ENCODE measurements at places on chromosomes 2 and 18. TPM values are rescaled to one million over a fixed set of nuclear protein-coding genes. Genes with fewer than 3 reads are reported as not detected.

GRCh38 chr2:237427769-237428506, 14.0 kb upstream of the COL6A3 start:
- DNase-seq: no peak

DNA sequence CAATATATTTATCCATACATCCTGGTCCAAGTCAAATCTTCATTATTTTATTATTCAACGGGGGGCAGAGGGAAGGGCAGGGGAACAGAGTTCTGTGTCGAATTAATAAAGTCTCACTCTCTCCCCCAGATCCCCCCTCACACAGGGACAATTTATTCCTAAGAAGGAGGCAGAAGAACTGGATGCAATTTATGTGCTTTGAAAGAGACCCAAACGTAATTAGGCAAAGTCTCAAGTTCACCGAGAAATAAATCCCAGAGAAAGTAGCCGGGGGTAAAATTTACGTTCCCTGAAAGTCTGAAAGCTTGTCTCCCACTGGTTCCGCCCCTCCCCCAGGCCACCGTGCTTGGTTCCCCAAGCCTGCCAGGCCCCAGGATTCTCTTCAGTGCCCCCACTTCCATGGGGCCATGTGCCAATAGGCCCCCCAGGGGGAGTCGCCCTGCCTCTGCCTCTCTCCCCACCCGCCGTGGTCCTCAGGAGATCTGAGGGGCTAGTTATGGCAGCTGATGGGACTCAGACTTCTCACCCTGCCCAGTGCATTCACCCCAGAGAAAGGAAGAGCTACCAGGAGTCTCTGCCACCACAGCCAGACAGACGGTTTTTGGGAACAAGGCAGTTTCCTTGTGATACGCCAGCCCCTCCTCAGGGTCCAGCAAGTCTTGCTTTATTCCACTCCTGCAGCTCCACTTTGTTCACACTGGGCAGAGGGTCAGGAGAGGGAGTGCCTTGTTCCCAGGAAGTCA, 215.5 kb downstream of the CYP26B1 start:
- no peak for DNase-seq

DNA sequence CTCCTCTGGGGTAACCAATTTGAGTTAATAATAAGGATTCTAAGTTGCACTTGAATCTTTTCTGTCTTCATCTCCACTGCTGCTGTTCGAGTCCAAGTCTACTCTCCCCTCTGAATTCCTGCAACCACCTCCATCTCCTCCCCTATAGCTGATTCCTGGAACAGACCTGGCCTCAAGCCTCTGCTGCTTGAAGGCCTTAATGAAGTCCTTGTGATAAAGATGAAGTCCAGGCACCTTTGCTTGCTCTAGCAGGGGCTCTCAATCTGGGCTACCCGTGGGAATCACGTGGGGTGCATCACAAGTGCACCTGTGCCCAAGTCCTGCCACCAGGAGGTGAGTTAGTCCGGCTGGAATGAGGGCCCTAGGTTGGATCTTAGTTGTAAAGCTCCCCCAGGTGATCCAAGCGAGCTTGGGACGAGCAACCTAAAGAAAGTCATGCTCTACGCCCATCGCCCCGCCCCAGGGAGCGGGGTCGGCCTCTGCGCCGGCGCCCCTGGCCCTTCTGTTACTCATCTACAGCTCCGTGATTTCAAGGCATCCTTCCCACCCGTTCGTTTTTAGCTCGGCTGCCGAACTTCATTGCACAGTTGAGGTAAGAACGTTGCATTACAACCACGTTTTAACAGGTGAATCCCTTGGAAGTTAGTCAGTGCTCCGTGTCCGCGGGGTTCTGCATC, 905 bp upstream of the IAH1 start:
- DNase-seq: no peak

- no peak for DNase-seq
Measured at GRCh38 chr2:193776988-193777387, 1582.3 kb upstream of the TMEFF2 start.

DNA sequence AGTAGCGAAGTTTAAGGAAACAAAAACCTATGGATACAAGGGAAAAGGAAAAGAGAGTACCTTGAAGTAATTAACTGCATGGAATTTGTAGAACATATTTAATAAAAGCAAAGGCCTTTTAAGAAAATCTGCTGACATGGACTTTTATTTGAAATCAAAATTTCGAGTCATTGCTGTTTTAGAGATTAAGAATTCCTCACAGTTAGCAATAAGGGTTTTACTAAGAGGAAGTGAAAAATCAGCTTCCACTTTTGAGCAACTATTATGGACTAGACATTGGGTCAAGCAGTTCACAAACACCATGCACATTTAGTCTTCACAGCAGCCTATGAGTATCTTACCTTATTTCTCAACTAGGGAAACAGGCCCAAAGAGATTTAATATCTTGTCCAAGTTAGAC, 876.3 kb downstream of the BCL11A start:
- DNase-seq: no peak

GRCh38 chr2:58914733-58915505, 673.8 kb upstream of the FANCL start:
- no peak for DNase-seq

GRCh38 chr18:41783065-41783818, 171.8 kb upstream of the PIK3C3 start:
- DNase-seq: no peak

DNA sequence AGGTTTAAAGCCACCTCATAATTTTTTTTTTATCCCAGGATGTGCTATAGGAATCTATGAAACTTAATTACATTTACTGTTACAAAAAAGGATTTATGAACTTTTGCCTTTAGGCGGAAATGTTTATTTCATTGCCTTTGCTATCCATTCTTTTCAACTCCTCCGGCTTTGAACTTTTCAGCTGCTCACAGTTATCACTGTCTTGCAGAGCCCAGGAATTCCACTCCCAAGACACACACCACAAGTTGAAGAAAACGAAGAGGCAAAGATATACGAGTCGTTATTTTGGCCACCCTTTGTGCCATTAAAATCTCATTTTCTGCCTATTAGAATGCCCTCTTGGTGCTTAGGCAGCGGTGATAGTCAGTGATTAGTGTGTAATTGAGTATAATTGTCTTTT, 80.0 kb downstream of the PAX3 start:
- DNase-seq: no peak

DNA sequence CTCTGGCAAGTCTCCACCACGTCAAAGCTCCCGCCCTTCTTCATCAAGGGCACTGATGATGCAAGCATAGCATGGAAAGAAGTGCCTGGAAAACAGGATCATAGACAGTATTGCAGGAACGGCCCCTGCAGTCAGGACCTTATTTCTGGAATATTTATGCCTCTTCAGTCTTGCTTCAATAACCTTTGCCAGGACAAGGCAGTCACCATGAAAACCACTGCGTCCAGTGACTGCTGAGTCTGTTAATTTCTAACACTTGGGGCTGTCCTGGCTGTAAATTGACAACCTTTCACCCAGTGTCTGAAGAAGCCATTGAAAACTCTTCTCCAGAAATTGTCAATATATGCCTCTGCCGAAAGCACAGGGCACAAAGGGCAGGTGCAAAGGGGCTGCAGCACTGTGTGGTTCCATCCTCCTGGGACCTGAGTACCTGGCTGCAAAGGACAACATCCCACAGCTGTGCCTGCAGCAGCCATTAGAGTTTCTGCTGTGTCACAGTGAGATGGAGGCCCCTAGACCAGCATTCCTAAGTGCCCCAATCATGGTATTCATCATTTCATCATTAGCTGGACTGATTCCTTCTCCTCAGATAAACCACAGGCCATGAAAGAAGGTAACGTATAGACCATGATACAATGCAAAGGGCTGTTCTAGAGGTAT, 819.6 kb downstream of the RNF144A start:
- peak; percentile 16 for DNase-seq

- peak; percentile 38 for DNase-seq
Measured at GRCh38 chr2:169141713-169142352, 72.5 kb downstream of the DHRS9 start.

DNA sequence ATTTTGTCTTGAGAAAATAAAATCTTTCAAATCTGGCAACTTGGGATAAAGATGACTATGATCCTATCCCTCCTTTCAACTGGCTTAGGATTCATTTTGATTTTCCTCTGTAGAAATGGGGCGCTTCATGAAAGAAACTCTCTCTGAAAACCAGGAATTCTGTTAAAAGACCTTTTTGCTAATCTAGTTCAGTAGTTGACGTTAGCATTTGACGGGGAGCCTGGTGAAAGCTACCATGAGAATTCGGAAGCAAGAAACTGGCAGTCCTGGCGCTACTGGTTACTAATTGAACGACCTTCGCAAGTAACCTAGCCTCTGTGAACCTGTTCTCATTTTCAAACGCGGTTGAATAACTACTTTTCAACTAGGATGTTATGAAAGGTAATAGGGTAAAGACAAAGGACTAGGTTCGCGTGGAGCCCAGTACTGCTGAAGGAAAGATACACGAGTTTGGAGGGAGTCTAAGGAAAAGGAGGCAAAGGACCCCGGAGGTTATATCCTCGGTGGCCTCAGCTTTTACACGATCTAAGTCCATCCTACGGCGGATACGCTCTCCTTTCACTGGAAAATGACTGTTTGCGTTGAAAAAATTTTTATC, 604 bp upstream of the STK11IP start:
- no peak for DNase-seq

- no peak for DNase-seq
Measured at GRCh38 chr2:138294451-138294850, 207.1 kb upstream of the SPOPL start.

DNA sequence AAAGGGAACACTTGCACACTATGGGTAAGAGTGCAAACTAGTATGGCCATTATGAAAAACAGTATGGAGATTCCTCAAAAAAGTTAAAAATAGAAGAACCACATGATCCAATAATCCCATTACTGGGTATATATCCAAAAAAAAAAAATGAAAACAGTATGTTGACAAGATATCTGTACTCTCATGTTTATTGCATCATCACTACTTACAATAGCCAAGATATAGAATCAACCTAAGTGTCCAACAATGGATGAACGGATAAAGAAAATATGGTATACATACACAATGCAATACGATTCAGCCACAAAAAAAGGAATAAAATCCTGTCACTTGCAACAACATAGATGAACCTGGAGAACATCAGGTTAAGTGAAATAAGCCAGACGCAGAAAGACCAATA, 73.3 kb downstream of the LOXHD1 start:
- no peak for DNase-seq

GRCh38 chr2:187435756-187436155, 12.3 kb downstream of the CALCRL start:
- DNase-seq: peak; percentile 48

DNA sequence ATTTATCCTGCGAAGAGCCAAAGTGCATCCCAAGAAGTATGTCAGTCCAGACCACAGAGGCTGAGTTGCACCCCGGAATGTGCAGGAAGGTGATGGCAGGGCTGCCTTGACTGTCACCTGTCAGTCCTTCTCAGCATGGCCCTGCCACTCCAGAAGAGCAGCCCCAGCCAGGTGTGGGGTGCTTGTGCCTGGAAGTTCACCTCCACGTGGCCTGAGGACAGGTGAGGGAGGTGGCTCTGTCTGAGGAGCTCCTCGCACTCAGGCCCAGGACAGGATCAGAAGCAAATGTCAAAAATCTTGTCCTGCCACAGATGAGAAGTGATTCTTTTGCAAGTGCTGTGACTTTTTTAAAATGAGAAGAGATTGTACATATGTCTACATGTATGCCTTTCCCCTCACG, 31.4 kb upstream of the B3GNT7 start:
- no peak for DNase-seq

DNA sequence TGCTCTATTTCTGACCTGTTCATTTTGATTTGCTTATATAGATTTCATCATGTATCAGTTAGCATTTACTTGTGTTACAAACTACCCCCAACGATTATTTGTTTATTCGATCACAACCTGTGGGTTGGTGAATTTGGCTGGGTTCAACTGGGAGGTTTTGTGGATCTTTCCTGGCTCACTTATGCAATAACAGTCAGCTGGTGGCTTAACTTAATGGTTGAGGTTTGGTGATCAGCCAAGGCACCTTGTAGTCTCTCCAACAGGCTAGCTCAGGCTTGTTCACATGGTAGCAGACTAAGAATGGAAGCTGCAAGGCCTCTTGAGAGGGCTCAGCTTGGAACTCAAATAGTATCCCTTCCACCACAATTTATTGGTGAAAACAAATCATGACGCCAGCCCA, 5.4 kb upstream of the PUM2 start:
- DNase-seq: peak; percentile 95

DNA sequence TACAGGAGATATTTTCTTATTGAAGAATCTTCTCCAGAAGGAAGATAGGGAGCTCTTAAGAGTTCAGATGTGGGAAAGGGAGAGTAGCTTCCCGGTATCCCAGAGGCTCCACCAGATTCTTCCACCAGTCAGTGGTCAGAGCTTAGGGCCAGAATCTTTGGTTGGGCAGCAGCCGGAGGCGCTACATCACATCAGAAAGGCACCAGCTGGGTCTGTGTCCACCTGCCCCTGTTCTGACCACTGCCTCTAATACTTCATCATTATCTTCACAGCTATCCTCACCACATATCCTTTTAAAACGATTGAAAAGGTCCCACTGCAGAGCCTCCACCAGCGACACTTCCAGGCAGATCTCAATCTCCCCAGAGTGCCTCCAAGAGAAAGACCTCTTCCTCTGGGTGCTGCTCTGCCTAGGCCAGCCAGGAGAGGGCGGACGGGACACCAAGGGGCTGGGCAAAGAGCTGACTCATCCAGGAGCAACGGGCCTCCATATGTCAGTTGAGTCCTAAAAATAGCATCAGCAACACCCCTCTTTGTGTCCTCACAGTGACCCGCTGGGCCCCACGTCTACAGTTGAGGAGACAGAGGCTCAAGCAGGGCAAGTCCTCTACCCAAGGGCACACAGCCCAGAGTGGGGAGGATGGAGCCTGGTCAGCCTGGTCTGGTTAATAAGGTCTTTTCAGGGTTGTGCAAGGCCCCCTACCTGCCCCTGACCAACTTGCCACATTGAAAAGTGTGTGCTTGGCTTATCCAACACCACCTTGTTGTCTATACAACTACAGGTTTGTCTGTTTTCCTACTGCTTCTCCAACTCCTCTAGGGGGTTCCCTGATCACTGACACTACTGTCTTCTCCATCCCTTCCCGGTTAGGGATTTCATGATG, 81.2 kb downstream of the ADD2 start:
- DNase-seq: peak; percentile 79

DNA sequence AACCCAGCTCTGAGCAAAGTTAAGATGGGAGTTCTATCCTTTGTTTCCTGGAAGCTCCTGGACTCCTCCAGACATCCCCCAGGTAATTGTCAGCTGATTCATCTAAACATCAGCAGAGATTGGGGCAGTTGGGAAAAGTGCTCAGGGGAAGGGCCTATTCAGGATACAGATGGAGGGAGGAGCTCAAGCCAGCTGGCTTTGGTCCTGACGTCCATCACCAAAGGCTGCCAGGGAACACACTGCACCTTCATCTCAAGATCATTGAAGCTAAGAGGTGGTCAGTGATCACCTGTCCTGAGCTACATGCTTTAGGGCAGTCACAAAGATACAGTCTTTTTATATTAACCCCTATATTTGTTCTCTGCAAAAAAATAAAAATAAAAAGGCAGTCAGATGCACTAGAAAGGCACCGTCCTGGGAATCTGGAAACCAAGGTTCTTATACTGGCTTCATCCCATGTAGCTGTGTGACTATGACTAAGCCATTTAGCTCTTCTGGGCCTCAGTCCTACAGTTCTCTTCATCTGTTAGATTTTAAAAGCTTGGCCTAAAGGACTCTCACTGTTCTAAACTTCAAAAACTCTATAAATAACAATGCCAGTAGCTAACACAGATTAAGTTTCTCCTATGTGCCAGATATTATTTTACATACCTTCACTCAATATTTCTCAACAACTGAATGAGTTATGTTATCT, 446.5 kb downstream of the BCL11A start:
- no peak for DNase-seq

Gene LRP2
- 0.79 TPM for total RNA-seq

Gene ADAM17
- total RNA-seq: 48.4 TPM

Gene C2orf66
- 0.54 TPM for total RNA-seq

Gene KCNG2
- 0.16 TPM for total RNA-seq

Gene GULP1
- 39.4 TPM for total RNA-seq

Gene MOGAT1
- total RNA-seq: not detected

Gene SERPINB12
- total RNA-seq: not detected

Gene NR4A2
- 1.3 TPM for total RNA-seq

Gene CTNNA2
- total RNA-seq: 4.3 TPM
